Right renal cortex interstitium (tissue), 3 donors: ENCODE measurements at places on chromosomes 6 and 20. TPM values are rescaled to one million over a fixed set of nuclear protein-coding genes. Genes with fewer than 3 reads are reported as not detected.

Gene RNF114
- polyA plus RNA-seq: 67.4 TPM

GRCh38 chr20:19628570-19629134 is 129.4 kb upstream of the RIN2 start:
- no peak for DNase-seq

Gene CLIC5
- 194 TPM for polyA plus RNA-seq

DNA sequence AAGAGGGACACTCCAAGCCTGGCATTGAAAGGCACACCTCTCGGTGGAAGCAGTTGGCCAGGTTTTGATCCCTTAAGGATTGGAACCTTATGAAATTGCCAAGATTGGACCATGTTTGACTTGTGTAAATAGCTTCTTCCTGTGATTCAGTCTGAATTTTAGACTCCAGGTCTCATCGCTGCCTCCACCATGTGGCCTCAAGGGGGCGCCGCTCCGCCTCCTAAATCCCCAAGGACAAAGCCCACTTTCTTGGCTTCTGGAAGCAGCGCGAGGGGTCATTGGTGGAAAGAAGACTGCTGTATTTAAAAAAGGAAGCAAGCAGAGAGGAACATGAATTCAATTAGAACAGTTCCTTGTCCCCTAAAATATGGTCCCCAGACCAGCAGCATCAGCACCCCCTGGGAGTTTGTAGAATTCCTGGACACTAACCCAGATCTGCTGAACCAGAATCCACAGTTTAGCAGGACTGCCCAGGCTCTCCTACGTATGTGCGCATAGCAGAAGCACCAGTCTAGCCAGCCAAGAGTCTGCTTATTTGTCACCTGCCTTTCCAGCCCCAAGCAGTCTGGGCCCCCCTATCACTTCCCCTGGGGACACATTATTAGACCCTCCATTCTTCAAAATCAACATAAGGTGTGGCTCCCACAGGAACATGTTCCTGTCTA is 108.5 kb downstream of the LY86 start:
- DNase-seq: no peak

GRCh38 chr20:56893226-56893917 is 264.3 kb downstream of the TFAP2C start:
- no peak for DNase-seq

DNA sequence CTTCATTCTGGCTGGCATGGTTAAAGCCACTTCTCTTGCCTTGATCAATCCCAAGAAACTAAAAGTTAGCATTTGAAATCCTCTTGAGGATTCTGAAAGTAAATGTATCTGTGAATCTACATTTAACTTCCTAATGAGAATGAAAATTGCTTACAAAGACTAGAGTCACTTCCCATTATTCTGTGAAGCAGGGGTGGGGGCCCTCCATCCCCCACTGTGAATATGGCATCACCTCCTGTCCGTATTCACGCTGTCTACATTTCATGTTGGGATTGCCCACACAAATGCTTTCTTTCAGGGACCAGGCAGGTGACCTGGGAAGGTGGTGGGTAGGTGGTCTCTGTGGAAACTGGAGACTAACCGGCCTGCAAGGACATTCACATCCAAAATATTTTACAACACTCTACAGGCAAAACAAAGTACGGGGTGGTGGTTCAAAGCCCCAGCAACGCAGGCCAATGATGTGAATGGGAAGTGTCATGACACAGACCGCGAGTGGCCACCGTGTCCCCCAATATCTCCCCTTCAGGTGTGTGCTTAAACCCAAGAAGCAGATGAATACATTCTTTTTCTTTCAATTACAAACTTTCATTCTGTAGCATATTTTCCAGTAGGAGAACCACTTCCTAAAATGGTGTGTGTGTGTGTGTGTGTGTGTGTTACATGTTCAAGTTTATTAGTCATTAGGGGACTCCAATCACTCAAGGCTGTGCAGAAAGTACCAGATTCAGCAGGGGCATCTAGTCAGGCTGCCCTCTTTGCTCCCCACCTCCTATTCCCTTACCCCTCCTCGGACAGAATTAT is 132.2 kb downstream of the PRND start:
- no peak for DNase-seq

GRCh38 chr6:160360955-160361354 is 12.8 kb downstream of the SLC22A3 start:
- DNase-seq: no peak

- DNase-seq: no peak
Observed at GRCh38 chr6:167103041-167103891, 19.6 kb upstream of the CCR6 start.

Gene SLC35F1
- polyA plus RNA-seq: 3.6 TPM

GRCh38 chr6:6918216-6918983 is 189.4 kb upstream of the RREB1 start:
- DNase-seq: no peak

DNA sequence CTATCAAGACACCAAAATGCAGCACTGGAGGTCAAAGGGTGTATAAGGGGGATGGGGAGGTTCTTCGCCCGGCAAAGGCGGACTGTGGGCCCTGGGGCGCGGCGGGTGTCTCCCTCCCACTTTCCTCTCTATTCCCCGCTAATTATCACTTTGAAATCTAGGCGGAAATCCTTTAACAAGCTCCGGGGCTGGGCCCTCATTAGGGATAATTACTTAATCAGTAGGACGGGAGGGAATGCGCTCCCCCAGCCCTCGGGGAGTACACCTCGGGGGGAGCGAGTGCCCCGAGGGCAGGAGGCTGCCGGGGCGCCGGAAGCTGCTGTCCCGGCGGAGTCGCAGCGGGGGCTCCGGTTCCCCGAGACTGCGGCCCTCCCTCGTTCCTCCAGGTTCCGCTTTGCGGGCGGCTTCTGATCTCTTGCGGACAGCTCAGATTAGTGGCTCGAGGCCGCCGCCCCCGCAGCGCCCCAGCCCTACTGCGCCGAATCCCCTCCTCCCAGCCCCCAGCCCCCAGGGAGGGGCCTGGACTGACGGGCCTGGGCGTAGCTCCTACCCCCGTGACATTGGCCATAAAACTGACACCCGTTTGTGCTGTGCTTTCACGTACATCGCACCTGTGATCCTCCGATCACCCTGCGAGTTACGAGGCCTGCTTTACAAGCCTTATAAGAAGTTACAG is 14.7 kb downstream of the MUCL3 start:
- DNase-seq: no peak

Gene MROH8
- 6.9 TPM for polyA plus RNA-seq

DNA sequence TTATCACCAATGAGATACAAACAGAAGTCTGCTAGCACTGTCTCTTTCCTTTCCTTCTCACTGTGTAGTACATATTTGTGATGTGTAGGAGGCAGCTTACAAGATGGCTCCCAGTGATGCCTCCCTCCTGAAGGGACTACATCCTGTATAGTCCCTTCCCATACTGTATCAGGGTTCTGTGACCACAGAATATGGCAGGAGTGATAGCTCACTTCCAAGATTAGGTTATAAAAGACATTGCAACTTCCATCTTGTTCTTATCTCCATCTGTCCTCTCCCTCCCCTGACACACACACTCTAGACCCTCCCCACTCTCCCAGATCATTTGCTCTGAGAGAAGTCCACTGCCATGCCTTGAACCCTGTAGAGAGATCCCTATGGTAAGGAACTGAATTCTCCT is 38.0 kb downstream of the SESN1 start:
- no peak for DNase-seq

Gene ABCC10
- polyA plus RNA-seq: 17.1 TPM

- DNase-seq: no peak
Observed at GRCh38 chr6:145225500-145225899, 509.8 kb downstream of the EPM2A start.

Gene MAPK13
- polyA plus RNA-seq: 18.7 TPM

DNA sequence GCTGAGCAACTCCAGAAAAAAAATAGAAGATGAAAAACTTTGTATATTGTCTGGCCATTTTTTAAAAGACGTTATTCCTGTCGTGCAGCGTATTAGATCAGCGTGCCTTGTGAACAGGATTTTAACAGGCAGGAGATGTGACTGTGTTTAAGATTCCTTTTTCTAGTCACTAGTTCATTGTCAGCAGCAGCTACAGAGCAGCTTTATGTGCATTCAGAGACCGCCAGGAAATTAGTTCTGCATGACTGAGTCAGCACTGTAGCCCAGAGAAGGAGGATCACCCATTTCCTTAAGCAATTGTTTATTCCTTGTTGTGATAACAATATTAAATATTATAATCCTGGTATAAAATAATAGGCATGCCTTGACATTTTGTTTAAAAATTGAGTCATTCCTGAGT is 75.4 kb upstream of the ADGRB3 start:
- DNase-seq: no peak

GRCh38 chr6:64912966-64913365 is 794.1 kb downstream of the EYS start:
- DNase-seq: no peak

DNA sequence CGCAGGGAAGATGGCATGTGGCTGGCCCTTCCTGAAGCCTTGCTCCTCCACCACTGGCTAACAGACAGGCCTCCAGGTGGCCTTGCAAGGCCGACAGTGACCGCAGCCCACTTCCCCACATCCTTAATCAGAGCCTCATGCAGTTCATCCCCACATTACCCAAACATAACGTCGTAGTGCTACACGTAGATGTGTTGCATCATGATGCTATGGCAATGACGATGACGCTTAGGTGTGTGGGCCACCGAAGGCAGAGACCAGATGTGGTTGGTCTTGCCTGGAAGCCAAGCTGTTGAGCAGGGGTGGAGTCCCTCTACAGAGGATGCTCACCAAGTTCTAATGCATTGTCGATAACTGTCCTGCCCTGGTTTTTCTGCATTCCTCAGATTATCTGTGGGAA is 5.6 kb downstream of the CD93 start:
- DNase-seq: no peak

GRCh38 chr6:69827276-69827893 is 30.6 kb upstream of the LMBRD1 start:
- DNase-seq: no peak

DNA sequence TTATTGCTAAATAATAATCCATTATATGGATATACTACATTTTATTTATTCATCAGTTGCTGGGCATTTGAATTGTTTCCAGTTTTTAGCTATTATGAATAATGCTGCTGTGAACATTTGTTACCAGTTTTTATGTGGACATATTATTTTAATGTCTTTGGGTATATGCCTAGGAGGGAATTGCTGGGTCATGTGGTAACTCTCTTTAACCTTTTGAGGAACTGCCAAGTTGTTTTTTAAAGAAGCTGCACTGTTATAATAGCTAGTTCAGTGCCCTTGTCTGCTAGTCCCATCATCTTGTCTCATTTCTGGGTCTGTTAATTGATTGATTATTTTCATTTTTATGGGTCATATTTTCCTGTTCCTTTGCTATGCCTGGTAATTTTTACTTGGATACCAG is 56.3 kb downstream of the FOXO3 start:
- DNase-seq: no peak

- no peak for DNase-seq
Observed at GRCh38 chr20:32362901-32363364, 4.8 kb downstream of the ASXL1 start.

Gene ENPP1
- polyA plus RNA-seq: 18.0 TPM

- DNase-seq: no peak
Observed at GRCh38 chr6:34324738-34325444, 67.6 kb downstream of the NUDT3 start.

- no peak for DNase-seq
Observed at GRCh38 chr6:135921188-135921587, 69.7 kb downstream of the PDE7B start.

DNA sequence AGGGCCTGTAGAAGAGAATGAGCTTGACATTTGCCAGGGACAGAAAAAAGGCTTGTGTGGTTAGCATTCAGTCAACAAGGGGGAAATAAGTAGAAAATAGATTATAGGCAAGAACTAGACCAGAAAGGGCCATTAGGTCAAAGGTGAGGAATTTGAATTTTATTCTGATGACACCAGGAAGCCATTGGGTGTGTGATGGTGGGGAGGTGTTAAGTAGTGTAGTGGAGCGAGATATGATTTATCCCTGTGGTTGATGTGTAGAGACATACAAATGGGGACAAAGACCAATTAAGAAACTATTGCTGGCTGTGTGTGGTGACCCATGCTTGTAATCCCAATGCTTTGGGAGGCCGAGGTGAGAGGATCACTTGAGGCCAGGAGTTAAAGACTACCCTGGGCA is 11.0 kb downstream of the DSTN start:
- DNase-seq: no peak

Gene HLA-DMB
- polyA plus RNA-seq: 80.3 TPM

Gene GLP1R
- polyA plus RNA-seq: 0.71 TPM

- DNase-seq: no peak
Observed at GRCh38 chr20:1883986-1884385, 11.2 kb upstream of the SIRPA start.

DNA sequence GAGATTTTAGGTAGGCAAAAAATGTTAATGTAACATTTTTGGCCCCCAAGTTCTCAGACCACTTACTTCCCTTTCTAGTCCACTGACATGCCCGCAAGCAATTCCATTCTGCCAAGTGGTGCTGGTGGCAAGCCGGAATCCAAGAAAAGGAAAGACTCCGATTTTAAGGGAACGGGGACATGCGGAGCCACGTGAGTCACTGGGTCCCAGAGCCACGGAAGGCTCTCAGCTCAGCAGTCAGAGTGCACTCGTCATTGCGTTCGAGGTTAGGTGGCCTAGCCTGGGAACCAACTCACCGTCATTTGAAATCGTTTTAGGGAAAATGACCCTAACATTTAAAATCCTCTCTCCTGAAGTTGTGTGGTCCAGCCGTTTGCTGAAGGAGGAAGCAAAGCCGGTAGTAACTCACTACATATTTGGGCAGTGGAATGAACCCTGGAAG is 711 bp upstream of the SIRT5 start:
- peak; percentile 21 for DNase-seq

- no peak for DNase-seq
Observed at GRCh38 chr6:159880412-159880975, 10.3 kb upstream of the MAS1 start.

DNA sequence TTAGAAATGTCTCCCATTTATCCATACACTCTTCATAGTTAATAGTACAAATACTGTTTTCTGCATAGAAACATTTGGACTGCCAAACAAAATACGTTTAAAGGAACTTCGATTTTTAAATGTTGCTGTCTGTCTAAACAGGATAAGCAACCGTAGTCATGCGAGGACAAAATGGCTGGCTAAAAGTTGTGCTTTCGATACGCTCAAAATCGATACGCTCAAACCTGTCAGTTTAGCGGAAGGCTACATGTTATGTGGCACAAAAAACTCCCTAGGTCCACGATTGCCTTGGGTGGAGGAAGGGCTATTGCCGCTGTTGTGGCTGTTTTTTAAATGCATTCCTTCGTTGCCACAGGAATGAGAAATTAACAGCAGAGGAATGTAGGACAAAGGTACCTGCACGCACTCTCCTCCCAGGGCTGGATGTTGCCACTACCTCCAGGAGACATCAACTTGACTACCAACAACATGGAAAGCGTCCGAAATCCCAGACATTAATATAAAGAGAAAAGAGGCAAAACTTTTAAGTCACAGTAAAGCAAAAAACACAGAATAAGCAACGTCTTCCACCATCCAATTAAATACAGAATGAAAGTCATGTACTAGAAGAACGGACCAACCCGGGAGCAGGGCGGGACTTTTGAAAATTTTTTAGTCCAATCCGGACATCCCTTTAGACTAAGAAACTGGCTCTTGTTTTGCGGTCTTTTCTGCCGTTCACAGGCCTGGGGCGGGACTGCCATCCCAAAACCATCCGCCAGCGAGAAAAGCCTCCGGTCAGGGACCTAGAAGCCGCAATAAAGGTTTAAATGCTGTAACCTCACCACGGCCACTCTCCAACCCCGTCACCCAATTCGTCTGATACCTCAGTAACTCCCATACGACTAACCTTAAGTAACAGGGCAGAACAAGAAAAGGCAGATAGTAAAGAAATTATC is 32.2 kb upstream of the HFE start:
- no peak for DNase-seq

Gene PBOV1
- polyA plus RNA-seq: not detected

- no peak for DNase-seq
Observed at GRCh38 chr6:167485186-167485978, 160.5 kb downstream of the TTLL2 start.
